Activated CD8-positive, alpha-beta memory T cell treated with anti-CD3 and anti-CD28 coated beads for 1 hour (primary cell): ENCODE measurements at places on chromosomes 3 and 15.
A peak's percentile ranks its signal among the peaks of the same experiment; 100 is the strongest.

- no peak for DNase-seq
Measured at GRCh38 chr3:187783098-187783497, 37.8 kb upstream of the BCL6 start.

GRCh38 chr3:9864200-9864927, 15.7 kb downstream of the CIDEC start:
- DNase-seq: no peak

DNA sequence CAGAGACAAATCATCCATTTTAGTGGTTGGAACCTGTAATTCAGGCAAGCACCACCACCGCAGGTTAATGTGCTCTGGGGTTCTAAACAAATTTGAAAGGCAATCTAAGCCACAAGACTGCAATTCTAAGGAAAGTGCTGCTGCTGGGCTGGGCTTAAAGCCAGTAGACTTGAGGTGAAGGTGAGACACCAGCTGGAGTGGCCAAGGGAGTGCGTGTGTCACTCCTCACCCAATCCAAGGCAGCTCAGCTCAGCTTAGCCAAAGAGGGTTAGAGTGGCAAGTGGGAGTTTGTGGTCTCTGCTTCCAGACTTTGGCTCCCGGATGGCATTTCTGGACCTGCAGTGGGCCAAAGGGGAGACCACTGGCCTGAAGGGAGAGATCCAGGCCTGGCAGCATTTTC, 1655.6 kb downstream of the SI start:
- DNase-seq: no peak

GRCh38 chr15:55289011-55289745, 435 bp downstream of the RAB27A start:
- DNase-seq: peak; percentile 8

DNA sequence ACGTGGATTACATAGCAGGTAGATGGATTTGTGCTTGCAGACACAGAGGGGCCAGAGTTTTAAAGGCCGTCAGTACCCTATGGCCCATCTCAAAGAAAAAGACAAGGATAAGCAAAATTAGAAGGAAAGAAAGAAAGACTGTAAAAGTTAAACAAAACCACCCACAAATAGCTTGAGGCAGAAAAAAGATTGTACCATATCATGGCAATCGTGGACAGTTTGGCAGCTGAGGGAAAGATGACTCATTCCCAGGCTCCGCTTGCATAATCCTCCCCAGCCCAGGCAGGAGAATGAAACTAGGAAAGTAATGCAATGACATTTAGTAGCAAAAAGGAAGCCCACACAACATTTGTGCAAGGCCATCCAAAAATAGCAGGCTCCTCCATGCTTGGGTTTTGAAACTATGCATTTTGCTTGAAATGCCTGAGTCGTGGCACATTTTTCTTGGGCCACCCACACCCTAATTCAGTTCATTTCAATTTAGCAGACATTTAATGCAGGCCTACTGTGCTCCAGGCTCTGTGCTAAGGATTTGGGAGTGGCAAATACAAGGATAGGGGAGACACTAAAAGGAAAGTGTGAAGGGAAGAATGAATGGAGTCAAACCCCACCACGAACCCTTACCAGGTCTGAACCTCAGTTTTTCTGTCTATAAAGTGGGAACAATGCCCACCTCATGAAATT, 40.9 kb upstream of the SMAD3 start:
- DNase-seq: no peak

- DNase-seq: no peak
Measured at GRCh38 chr3:136173939-136174490, 22.1 kb downstream of the MSL2 start.

DNA sequence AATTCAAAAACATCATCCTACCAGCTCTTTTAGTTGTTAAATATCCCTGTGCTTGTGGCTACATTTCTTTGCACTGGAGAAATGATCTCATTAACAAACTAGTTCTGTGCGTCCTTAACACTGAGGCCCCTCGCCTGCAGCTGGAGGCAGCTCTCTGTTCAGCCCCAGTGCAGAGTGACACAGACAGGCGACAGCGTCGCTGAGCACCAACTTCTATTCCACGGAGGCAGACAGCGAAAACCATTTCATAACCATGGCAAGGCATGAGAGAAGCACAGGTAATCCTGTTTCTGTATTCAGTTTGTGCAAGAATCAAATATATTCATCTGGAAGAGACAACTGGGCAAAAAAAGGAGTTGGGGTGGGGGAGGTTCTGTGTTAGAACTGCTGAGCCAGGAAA, 530.7 kb downstream of the ZIC1 start:
- DNase-seq: no peak

DNA sequence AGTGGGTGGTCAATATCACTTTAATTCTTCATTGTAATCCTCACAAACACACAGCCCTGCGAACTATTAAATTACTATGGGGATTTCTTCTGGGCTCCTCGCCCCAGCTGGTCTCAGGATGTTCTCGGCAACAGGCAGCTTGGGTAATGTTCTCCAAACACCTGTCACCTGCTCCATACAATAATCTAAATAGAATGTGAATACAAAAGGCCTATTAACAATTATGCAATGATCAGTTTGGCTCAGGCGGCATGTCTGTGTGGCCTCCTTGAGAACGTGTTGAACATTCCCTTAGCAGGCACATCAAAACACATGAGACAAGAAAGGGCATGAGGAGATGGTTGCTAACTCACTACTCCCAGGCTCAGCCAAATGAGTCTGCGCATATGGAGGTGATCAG, 158.6 kb upstream of the KBTBD8 start:
- no peak for DNase-seq

DNA sequence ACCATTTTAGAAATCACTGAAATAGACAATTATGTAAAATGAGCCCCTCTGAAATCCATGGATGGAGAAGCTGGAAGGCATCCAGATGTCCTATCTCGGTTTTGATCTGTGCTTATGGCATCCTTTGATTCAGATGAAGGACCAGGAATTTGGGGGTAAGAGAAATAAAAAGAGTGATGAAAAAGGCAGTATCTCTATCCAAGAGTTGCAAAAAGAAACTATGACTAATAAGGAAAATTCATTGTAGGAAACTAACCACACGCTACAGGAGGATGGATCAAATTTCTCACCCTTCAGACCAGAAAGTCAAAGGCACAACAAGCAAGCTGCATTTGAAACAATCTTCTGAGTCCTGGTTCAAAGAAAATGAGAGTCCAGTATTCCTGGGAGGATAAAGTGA, 34.8 kb downstream of the SRGAP3 start:
- no peak for DNase-seq

DNA sequence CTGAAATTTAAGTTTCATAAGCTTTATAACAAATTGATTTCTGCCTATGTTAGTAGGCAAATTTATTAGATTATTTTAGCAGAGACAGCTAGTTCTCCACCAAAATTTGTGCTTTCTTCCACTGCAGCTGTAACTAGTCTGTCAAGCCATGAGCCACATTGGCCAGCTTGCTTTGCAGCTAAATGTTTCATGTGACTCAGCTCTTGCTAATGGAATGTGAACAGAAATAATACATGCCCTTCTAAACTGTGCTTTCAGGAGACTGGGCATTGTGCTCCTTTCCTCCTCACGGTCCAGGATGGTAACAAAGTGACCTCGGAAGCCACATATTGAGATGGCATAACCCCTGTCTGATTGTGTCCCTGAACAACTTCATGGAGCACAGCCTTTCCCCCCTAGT, 51.3 kb upstream of the KPNA4 start:
- DNase-seq: no peak

DNA sequence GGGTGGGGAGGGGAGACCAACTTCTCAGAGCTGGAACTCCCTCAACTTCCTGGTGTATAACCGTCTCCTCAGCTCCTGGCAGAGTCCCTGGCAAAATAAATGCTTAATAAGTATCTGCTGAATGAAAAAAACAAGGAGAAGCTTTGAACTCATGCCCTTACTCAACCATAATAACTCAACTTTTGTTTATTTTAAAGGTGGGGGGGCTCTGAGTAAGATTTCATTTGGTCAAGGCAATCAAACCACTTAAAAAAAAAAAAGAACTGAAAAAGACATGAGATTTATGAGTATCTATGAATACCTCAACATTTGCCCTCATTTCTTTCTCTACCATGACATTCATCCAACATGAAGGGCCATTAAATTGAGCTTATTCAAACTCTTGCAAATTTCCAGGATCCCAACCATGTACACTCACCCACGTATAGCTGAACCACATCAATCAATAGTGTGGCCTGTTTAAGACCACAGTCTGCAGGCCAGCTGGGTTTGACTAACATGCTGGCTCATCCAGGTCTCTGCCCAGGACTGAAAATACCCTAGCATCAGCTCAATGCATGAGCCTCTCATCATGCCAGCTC, 157.9 kb downstream of the FOXP1 start:
- no peak for DNase-seq

DNA sequence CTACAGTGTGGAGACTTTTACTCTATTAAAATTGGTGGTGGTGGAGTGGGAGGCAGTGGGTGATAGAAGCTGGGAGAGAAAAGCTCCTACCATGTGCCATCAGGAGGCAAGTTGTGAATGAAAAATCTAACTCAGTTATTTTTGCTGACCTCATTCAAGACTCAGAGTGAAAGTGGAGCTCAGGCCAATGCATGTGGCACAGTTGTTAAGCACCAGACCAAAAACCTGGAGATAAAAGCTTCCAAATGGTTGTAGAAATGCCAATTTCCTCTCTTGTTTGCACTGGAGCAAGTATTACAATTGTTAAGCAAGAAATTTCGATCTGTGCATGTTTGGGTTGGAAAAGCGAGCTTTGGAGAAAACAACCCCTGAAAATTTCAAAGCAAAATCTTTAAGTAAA, 81.5 kb upstream of the PRICKLE2 start:
- no peak for DNase-seq

- DNase-seq: no peak
Measured at GRCh38 chr3:43892061-43892460, 201.3 kb downstream of the ABHD5 start.

DNA sequence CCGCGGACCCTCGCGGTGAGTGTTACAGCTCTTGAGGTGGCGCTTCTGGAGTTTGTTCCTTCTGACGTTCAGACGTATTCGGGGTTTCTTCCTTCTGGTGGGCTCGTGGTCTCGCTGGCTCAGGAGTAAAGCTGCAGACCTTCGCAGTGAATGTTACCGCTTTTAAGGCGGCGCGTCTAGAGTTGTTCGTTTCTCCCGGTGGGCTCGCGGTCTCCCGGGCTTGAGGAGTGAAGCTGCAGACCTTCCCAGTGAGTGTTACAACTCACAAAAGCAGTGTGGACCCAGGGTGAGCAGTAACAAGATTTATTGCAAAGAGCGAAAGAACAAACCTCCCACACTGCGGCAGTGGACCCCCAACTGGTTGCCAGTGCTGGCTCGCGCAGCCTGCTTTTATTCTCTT, 177.1 kb downstream of the UACA start:
- DNase-seq: no peak

- no peak for DNase-seq
Measured at GRCh38 chr3:32483772-32484171, 18.9 kb downstream of the CMTM6 start.

DNA sequence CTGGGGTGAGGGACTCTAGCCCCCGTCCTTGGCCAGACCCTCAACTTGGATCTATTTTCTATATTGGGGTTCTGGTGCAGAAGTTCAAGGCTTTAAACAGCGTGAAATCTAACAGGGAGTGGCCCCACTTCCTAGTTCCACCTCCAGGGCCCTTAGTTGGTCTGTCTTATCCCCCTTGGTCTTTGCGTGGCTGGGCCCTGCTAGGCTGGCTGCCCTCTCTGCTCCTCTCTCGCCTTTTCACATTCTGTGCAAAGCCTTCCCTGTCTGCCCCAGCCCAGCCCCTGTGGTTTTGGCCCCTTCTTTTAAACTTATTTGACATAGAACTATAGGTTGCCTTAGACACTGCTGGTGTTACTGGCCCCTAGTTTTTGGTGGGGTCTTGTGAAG, 5.6 kb downstream of the PPCDC start:
- DNase-seq: no peak

- DNase-seq: no peak
Measured at GRCh38 chr3:69784954-69785514, 45.8 kb downstream of the MITF start.

- DNase-seq: no peak
Measured at GRCh38 chr3:129315223-129315997, 36.7 kb downstream of the HMCES start.

GRCh38 chr3:135514060-135514448, 451.5 kb upstream of the PPP2R3A start:
- no peak for DNase-seq

DNA sequence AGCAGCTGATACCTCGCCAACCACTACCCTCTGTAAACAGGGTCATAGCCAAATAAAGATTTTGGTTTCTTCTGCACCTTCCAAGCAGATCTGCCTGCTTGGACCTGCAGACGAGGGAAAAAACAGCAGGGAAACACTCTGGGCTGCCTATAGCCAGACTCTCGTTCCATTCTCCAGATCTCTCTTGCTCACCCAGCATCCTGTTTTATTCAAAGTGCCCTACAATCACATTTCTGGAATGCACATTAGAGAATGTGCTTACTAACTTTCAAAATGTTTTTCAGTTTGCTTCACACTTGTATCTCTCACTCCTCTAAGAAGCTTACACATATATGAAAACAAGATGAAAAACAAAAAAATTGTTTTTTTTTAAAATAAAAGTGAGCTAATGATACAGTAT, 71.4 kb downstream of the MLH1 start:
- no peak for DNase-seq

- no peak for DNase-seq
Measured at GRCh38 chr3:181610083-181610972, 101.4 kb upstream of the SOX2 start.

DNA sequence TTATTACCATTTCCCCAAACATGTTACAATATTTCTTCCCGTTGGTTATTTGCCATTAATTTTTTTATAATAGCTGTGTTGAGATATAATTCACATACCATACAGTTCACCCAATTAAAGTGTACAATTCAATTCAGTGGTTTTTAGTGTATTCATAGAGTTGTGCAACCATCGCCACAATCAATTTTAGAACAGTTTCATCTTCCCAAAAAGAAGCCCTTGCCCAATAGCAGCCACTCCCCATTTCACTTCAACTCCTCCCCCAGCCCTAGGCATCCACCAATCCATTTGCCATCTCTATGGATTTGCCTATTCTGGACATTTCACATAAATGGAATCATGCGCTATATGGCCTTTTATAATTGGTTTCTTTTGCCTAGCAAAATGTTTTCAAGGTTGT, 225.1 kb downstream of the EPHB1 start:
- no peak for DNase-seq

DNA sequence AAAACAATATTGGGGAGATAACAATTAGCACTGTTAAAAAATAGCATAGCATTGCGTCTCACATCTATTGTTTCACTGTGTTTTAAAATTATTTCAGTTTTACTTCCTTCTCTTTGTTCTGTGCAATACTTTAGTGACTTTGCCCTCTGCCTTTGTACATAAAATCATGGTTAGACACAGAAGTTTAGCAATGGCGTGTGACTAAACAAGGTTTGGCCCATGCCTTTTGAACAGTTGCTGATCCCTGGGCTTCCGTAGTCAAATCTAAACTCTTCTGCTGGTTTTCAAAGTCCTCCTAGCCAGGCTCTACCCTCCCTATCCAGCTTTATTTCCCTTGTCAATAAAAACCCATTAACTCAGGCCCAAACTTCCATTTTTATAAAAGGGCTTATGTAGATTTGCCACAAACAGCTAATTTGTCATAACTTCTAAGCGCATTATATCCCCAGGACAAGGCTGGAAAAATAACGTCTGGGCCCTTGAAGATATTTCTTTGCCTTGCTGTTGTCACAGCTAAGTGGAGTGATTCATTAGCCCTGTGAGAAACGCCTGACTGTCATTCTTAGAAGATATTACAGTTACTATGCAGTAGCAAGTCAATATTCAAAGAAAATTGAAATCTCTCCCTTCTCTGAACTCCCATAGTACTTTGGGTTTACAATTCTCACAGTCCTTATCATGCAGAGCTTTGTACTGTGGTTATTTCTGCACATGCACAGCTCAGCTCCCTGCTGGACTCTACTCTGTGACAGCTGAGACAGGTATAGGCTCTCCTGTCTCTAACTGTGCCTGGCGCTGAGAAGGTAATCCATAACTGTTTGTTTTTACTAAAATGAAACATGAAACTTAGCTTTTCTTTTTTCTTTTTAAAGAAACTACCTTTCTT, 123.4 kb upstream of the SLC24A5 start:
- DNase-seq: no peak
